Activated CD8-positive, alpha-beta T cell treated with anti-CD3 and anti-CD28 coated beads, Interleukin-2, amount 10 ng/mL, durations not matched to agents 7 days and 5 days (primary cell): ENCODE measurements at places on chromosomes 3 and 15. TPM values are rescaled to one million over a fixed set of nuclear protein-coding genes. Genes with fewer than 3 reads are reported as not detected.
A peak's percentile ranks its signal among the peaks of the same experiment; 100 is the strongest.

Gene CATSPER2
- total RNA-seq = 9.1 TPM

Gene RBP2
- not detected for total RNA-seq

GRCh38 chr3:31105438-31106077 lies 211.1 kb upstream of the GADL1 start:
- no peak for DNase-seq

- no peak for DNase-seq
Measured at GRCh38 chr15:35256141-35256540, 171.0 kb upstream of the NANOGP8 start.

GRCh38 chr15:47718497-47719437 lies 1.5 kb downstream of the SEMA6D start:
- no peak for DNase-seq

DNA sequence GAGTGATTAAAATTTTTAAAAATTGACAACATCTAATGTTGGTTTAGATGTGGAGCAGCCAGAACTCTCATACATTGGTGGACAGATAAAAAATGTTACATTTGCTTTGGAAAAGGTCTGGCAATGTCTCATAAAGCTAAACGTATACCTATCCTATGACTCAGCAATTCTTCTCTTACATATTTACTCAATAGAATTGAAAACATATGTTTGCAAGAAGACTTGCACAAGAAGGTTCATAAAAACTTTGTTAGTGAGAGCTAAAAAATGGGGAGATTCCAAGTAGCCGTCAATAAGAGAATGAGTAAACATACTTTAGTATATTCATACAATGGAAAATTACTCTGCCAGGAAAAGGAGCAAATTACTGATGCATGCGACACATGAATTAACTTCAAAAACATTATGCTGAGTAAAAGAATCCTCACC lies 30.0 kb downstream of the MASP1 start:
- DNase-seq = no peak

DNA sequence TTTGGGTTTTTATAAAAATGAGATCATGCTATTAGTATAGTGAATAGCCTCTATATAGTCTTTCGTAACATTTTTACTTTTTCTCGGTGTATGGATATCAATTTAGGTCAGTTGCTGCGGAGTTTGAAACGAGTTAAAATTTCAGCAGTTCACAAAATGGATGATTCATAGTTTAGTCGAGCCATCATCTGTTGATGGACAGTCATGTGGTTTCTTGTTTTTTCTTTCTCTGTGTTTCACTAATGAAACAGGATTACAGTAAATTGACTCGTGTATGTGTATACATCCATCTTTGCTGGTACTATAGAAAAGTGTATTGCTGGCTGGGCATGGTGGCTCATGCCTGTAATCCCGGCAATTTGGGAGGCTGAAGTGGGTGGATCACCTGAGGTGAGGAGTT lies 106.8 kb downstream of the IGF1R start:
- no peak for DNase-seq

DNA sequence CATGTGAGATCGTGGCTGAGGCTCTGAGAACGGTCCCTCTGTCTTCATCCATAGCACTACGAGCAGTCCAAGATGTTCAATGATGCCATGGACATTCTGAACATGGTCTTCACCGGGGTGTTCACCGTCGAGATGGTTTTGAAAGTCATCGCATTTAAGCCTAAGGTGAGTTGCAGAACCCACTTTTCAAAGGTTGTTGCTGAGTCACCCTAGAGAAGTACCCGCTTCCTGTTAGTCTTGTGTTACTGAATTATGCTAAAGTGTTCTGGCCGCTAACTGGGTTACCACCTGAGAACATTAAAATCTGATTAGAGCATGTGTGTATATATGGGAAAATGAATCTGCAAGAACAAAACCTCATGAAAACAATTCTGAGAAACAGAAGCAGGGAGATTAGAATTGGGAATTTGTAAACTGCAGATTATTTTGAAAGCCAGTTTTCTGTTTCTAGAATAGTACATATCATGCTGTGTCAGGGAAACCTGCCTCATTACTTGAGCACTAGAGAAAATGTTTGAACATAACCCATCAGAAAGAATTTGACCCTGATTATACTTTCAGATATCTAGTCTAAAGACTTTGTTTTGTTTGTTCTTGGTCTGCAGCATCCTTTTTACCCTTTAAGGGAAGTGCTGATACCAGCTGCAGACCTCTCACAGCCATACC lies 92.6 kb downstream of the CHDH start:
- DNase-seq = peak; percentile 46

DNA sequence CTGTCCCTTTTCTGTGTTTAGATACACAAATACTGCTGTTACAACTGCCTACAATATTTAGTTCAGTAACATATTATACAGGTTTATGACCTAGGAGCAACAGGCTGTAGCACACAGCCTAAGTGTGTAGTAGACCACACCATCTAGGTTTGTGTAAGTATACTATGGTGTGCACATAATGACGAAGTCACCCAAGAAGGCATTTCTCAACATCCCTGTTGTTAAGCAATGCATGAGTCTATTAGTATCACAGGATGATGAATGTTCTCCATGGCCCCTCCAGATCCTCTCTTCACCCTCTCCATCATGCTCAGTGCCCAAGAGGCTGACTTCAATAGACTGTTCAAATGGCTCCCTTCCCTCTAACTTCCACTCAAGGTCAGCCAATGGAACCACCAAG lies 14.6 kb upstream of the SEC62 start:
- DNase-seq = no peak

DNA sequence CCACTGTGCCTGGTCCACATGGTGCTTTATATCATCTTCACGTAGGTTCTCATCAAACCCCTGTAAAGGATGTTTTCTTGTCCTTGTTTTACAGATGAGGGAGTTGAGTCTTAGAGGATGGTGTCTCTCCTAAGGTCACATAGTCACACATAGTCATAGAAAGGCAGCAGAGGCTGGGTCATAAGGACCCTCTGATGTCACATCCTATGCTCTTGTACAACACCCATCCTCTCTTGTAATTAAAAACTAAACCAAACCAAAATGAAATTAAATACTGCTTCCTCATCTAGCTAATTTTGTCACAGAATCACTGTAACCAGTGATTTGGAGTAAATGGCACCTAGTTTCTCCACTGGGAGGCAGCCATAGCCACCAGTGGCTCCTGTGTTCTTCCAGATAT lies 21.8 kb upstream of the ATP1B3 start:
- DNase-seq = no peak

DNA sequence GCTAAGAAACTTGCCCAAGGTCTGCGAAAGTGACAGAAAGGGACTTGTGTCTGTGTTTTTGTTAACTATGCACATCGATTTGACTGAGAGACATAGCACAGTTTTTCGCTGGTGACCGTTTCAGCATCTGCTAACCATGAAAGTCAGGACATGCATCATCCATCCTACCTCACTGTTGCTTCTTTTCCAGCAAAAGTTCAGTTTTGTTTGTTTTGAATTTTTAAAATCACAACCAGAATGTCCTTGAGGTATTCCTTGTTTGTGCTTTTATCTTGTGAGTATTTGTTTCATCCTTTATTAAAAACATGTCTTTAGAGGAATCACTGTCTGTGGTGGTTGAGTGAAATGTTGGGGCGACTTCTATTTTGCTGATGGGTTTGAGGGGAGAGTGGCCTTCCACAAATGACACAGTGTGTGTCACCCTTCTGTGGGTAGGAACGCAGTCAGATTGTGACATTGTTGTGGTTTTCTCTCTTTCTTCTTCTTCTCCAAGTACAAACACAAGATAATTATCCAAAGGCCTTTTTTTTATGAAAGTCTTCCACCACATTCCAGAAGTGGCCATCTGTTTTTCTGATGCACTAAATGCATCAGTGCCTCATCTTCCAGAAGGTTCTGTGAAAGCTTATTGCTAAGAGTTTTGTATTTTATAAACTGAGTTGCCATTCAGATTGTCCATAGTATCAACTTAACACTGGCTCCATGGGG lies 214.4 kb upstream of the NR2E3 start:
- DNase-seq = no peak

DNA sequence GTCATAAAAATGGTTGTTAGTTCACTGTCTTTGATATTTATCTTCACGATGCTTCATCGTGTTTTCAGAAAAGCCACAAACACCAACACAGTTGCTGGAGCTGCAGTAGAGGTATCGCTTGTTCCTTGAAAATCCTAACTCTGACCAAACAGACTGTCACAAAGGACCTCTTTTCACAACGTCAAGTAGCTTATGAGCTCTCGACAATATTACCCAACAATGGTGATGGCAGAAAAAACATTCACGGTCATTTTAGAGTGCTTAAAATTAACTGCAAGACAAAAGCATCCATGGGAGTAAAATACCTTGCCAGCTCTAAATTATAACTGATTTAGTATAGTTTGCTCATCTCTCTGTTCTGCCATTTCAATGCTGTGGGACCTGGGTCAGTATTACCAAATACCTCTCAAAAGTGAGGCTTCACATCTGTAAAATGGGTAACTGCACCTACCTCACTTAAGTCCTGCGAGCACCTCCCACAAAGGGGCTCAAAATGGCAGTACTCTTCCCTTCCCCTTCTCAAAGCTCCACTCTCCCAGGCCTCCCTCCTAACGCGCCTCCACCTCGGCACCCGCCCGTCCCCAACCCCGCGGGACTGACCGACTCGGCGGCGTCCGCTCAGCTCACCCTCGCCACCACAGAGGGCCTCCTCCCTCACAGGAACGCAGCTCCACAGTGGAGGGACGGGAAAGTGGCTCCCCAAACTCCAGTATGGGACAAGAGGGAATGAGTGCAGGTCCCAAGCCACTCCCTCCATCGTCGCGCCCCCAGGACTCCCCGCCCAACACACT lies 546 bp downstream of the TRIM59 start:
- peak; percentile 70 for DNase-seq

GRCh38 chr3:141450727-141451375 lies 36.0 kb upstream of the RASA2 start:
- DNase-seq = no peak

DNA sequence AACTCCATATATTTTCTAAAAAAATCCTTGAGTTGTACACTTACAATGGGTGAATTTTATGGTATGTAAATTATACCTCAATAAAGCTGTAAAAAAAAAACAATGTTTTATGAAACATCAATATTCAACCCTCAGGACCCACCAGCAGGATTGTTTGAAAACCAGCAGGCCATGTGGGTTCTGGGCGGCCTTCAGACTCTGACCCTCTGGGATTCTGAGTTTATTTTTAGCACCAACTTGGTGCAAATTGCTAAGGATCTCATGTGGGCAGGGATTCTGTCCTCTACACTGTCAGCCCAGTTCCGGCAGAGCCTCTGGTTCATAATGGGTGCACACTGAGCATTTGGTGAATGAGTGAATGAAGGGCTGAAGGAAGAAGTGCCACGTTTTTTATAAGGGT lies 24.2 kb upstream of the TSEN2 start:
- DNase-seq = no peak
